T-helper 22 cell (primary cell): ENCODE measurements at places on chromosomes 7 and 10.

- DNase-seq = no peak
Observed at GRCh38 chr7:107103369-107103768, 58.9 kb downstream of the PRKAR2B start.

GRCh38 chr10:2589196-2589595 lies 478.2 kb upstream of the PFKP start:
- no peak for DNase-seq

GRCh38 chr7:80443325-80443724 lies 68.5 kb downstream of the GNAT3 start:
- DNase-seq = no peak

DNA sequence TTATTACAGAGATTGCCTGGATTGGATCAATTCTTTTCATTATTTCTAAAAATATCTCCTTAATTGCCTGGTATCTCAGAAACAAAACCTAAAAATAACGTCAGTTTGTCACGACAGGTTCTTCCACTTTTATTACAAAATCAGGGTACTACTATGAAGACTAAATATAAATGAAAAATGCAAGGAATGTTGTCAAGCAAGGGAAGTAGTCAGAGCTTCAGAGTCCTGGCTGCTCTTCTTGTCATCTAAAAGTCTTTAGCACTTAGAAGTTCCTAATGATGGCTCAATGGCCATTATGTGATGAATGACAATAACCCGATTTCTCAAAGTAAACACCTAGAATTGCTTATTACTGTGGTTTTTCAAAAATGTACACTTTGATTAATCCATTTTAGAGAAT lies 192.2 kb downstream of the SEMA3A start:
- no peak for DNase-seq

- no peak for DNase-seq
Observed at GRCh38 chr10:89343089-89343767, 15.4 kb downstream of the IFIT3 start.
